ENCODE measurements at places on chromosomes 7 and 10.

- DNase-seq = no peak
Measured at GRCh38 chr7:25280181-25280580, 51.9 kb upstream of the NPVF start.

GRCh38 chr7:13217768-13218167, 530.3 kb downstream of the ARL4A start:
- no peak for DNase-seq

GRCh38 chr10:30062582-30062981, 3.2 kb upstream of the JCAD start:
- no peak for DNase-seq

GRCh38 chr10:75640803-75641202, 209.4 kb downstream of the LRMDA start:
- DNase-seq = no peak

DNA sequence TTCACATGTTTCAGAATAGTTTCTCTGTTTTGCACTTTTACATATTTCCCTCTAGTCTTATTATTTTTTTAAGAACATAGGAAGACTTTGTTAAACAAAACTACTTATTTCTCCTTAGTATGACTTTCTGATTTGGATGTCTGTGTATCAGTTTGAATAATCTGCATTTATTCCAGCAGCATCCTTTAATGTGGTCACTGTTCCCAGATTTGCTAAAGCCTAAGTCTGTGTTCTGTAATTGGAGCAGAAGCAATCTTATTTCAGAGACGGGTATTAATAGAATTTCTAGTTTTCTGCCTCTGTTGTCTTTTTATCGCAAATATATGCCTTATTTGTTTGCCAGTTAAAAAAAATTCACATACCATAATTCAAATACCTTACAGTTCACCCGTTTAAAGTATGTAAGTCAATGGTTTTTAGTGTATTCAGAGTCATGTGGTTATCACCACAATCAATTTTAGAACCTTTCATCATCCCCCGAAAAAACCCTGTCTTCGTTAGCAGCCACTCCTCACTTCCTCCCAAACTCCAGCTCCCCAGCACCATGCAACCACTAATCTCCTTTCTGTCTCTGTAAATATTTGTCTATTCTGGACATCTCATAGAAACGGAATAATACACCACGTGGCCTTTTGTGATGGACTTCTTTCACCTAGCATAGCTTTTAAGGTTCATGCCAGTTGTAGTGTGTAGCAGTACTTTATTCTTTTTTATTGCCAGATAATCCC, 58.7 kb downstream of the INPP5F start:
- no peak for DNase-seq

All from fibroblast of mammary gland (primary cell).